ENCODE measurements at places on chromosomes 2 and 18.

DNA sequence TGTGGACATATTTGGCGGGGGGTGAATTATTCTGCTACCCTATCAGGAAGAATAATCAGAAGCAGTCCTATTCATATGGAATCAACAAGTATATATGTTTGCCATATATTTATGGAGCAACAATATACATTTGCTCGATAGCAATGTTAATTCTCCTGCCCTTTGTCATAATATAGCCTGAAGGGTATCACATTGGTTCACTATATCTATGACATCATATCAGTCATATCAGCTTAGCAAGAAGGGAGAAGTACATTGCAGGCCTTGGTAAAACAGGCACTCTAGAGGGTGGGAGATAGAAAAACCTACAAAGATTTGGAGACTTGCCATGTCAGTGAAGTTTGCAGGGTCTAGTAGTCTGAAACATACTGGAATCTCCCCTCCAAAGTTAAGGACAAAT is 128.4 kb downstream of the ATL2 start:
- no peak for DNase-seq

- no peak for DNase-seq
Observed at GRCh38 chr2:136363900-136364299, 246.0 kb upstream of the CXCR4 start.

DNA sequence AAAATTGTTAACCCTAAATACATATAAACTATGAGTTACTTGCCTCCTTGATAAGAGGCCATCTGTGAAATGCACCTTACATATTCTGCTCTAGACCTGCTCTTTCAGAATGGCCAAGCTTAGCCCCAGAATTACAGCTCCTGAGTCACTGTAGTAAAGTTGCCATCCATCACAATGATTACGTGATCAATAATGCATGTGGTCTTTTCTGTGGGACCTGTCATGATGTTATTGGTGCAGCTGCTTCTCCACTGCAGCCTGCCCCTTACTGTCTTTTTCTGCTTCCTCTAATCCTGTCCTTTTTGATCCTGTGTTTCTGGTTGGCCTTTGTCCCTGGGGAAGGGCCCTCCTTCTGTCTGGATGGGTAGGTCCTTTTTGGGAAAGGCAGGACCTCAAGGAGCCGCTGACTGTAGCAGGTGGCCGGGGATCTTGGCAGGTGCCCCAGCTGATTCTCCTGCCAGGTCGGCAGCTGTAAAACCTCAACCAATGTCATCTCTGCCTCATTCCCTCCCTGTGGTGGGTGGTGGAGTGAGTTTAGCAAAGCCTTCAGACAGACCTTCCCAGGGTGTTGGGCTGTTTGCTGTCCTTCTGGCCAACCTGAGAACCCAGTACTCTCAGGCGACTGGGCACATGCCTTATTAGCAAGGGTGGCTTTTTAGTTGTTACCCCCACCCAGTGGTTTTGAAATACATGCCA is 126.2 kb upstream of the EML6 start:
- no peak for DNase-seq

- no peak for DNase-seq
Observed at GRCh38 chr18:80112624-80113248, 3.7 kb downstream of the ADNP2 start.

GRCh38 chr2:48885841-48886240 is 130.3 kb upstream of the LHCGR start:
- DNase-seq = no peak

DNA sequence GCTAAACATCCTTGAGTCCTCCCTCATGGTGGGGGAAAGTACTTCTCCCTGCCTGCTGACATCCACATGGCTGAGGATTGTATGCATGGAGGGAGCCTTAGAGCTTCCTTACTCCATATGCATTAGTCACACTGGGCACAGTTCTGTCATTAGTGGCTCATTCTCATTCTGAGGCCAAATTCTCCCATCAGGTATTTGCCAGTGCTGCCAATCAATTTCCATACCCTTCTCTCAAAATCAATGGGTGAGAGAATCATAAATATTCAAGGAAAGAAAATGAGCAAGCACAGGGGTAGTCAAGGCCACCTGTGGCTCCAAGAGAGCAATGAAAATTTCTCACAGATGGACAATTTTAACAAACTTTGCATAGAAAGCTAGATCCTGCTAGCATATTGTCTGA is 422.6 kb upstream of the SETBP1 start:
- DNase-seq = no peak

GRCh38 chr2:119691189-119691588 is 12.2 kb downstream of the TMEM177 start:
- no peak for DNase-seq

- DNase-seq = no peak
Observed at GRCh38 chr2:150467621-150467963, 19.9 kb downstream of the RND3 start.

All from WERI-Rb-1 (cell line).